Type B pancreatic cell (in vitro differentiated cells): ENCODE measurements at places on chromosomes 11 and 22.

DNA sequence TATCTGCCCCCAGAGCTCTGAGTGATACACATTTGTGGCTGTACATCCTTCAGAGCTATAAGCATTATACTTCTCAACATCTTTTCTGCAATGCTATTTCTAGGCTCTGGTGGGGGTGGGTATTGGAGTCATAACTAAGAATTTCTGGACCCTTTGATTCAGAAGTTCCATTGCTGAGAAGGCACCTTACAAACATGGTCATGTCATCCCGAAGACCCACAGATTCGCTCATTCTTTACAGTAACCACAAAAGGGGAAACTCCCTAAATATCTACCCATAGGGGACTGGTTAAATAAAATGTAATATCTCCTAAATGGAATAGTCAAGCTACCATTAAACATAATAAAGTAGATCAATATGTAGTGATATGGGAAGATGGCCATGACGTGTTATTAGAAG is 98.8 kb downstream of the PRR5L start:
- DNase-seq = no peak

GRCh38 chr11:43557553-43558110 is 122.9 kb upstream of the HSD17B12 start:
- DNase-seq = no peak

- no peak for DNase-seq
Observed at GRCh38 chr22:33873186-33873585, 47.1 kb downstream of the LARGE1 start.

GRCh38 chr11:119120639-119121007 is 757 bp upstream of the HINFP start:
- no peak for DNase-seq

GRCh38 chr11:30825723-30826122 is 239.6 kb upstream of the MPPED2 start:
- DNase-seq = no peak

DNA sequence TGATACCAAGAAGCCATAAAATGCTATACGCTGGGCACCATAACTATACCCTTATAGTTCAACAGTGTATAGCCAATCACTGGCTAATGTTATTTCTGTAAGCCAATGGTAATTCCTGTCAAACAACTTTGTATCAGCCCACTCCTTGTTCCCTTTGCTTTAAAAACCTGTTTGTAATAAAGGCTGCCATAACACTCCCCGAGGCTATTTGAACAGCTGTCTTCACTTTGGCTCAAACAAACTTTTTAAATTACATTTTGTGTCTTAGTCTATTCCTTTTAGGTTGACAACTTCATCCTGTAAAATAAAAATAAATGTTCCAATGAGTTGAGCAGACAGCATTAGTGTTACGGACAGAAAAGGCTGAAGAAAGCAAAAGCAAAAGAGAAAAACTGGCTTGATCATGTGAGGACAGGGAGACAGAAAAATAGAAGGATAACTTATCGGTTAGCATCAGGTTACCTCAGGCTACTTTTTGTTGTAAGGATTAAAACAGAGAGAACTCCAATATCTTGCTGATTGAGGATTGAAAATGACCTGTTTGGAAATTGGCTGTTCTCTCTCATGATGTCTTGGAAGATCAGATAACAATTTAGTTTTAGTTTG is 95.0 kb downstream of the AASDHPPT start:
- DNase-seq = no peak

DNA sequence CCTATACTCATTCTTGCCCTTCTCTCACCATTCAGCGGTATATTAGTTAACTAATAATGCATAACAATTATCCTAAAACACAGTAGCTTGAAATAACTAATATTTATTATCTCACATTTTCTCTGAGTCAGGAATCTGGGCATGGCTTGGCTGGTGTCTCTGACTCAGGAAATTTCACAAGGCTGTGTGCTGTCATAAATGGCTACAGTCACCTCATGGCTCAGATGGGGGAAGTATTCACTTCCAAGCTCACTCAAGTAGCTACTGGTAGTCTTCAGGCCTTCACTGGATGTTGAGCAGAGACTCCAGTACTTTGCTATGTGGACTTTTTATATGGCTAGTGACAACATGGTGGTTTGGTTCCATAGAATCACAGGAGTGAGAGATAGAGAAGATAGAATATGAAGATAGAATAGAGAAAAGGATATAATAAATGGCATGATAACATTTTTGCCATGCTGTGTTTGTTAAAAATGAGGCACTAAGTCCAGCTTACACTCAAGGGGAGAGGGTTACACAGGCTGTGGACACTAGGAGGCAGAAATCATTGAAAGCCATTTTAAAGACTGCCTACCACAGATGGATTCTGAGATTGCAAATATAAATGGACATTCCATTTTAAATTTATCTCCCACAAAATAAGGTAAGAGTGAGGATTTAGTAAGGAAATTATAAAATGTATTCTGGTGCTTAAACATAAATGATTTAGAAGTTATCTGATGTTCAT is 997.8 kb upstream of the CHORDC1 start:
- no peak for DNase-seq

GRCh38 chr11:81574301-81574700 is 1159.4 kb downstream of the FAM181B start:
- DNase-seq = no peak

- no peak for DNase-seq
Observed at GRCh38 chr11:68467201-68467834, 6.8 kb downstream of the PPP6R3 start.

GRCh38 chr22:27212617-27213177 is 555.3 kb downstream of the MIAT start:
- no peak for DNase-seq

DNA sequence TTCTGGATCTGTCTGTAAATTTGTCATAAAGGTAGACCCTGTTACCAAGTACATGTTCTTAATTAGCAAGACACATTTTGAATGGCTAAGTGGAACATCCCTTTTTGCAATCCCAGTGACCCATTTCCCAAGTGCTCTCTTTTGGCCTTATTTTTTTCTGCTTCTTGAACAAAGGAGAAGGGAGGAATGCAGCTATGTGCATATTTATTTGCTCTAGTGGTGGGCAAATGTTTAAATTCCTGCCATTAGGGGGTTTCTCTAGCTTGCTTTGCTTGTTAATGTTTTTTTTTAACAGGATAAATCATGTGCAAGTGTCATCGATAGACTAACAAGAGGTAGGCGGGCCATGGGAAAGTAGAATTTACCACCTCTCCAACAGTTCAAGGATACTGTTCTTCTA is 135.7 kb downstream of the COMMD9 start:
- no peak for DNase-seq

- DNase-seq = no peak
Observed at GRCh38 chr11:134356656-134357544, 25.1 kb downstream of the GLB1L2 start.

- DNase-seq = no peak
Observed at GRCh38 chr11:68847395-68847794, 5.7 kb upstream of the CPT1A start.

DNA sequence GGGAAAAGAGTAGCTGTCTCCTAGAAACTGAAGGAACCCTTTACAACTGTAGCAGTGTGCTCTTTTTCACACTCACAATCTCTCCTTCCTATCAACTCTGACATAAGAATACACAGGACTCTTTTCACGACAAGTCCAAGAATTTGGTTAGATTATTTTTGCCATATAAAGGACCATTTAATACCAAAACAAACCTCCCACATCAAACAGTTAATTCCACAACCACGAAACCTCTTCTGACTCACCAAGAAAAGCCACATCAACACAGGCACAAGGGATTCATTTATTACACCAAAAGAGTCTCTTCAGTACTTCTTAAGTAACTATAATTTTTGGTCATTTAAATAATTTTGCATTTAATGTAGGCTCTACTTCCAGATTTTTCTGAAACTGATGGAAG is 222.6 kb upstream of the PITPNB start:
- no peak for DNase-seq

DNA sequence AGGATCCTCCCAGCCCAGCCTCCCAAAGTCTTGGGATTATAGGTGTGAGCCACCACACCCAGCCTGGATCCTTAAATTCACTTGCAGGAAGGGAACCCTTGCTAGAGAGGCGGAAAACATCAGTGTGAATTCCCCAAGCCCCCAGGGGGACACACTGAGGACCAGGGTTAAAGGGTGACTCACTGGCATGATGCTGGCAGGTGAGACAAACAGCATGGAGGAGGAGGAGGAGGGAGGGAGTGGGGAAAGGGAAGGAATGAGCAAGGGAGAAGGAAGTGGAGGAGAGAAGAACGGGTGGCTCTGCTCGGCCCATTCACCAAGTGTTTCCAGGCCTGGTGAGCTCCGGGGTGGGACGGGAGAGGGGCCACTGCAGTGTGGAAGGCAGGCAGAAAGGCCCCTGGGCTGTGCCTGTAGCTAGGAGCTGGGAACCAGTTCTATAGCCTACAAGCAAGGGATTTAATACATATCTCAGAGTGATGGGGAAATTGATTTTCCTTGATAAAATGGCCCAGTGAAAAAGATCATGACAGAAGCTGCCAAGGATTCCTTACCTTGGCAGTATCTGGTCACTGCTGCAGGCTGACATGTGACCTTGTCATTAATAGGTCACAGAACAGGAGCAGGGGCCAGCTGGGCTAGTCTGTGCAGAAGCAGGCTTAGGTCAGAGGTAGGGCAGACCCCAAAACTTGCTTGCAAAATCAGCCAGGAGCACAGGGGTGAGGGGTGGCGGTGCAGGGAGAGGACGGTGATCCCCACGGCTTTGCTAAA is 370.2 kb downstream of the SHANK2 start:
- DNase-seq = no peak

DNA sequence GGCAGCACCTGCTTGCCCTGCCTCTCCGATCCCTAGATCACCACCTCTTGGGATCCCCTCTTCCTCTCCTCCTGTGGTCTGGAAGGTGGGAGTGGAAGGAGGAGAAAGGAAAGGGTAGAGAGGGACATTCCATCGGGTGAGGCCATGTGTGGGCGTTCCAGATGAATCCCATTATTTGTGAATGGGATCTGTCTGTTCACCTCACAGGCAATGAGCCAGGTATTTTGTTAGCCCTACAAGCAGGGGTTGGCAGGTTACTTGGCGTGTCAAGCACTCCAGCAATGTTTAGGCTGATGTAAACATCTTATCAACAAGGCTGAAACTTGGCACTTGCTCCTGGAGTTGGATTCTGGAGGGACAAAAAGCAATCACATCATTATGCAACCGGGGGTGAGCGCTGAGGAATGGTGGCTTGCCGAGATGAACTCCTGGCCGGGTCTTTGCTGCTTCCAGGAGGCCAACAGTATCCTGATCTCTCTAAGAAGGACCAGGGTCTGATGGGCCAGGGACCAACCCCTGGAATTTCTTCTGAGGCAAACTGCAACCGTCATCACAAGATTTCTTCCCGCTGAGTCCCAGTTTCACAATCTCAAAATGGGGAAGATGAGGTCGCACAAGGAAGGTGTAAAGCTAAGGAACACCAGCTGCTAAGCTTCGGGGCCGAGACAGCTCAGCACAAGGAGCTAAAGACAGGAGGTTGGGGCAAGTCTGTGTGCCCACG is 7.8 kb downstream of the ADAMTS8 start:
- DNase-seq = no peak

GRCh38 chr22:23670378-23671295 is 20.2 kb upstream of the RGL4 start:
- no peak for DNase-seq

GRCh38 chr11:108496643-108497256 is 1.4 kb downstream of the POGLUT3 start:
- DNase-seq = no peak

GRCh38 chr22:25395915-25396314 is 168.6 kb upstream of the GRK3 start:
- no peak for DNase-seq

- DNase-seq = peak; percentile 68
Observed at GRCh38 chr11:8031248-8032115, 44.3 kb downstream of the EIF3F start.

GRCh38 chr22:27311698-27312550 is 489.6 kb downstream of the MN1 start:
- DNase-seq = no peak

DNA sequence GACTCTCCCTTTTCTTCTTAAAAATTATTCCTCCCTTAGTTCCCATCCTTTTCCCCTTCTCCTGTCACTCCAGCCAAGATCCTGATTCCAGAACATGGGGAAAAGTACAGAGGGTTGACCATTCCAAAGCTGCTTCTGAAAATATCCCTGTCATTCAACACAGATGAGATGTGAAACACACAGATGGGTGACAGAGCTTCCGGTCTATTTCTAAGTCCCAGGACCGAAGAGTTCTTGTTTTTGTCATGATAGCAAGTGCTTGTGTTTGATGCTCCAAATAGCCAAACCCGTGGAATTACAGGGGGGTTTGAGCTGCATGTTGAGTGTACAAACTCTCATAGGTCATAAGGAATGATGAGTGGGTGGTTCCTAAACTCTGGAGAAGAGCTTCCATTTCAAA is 57.9 kb downstream of the PARVA start:
- DNase-seq = no peak
